ENCODE measurements at places on chromosomes 6 and 20.

DNA sequence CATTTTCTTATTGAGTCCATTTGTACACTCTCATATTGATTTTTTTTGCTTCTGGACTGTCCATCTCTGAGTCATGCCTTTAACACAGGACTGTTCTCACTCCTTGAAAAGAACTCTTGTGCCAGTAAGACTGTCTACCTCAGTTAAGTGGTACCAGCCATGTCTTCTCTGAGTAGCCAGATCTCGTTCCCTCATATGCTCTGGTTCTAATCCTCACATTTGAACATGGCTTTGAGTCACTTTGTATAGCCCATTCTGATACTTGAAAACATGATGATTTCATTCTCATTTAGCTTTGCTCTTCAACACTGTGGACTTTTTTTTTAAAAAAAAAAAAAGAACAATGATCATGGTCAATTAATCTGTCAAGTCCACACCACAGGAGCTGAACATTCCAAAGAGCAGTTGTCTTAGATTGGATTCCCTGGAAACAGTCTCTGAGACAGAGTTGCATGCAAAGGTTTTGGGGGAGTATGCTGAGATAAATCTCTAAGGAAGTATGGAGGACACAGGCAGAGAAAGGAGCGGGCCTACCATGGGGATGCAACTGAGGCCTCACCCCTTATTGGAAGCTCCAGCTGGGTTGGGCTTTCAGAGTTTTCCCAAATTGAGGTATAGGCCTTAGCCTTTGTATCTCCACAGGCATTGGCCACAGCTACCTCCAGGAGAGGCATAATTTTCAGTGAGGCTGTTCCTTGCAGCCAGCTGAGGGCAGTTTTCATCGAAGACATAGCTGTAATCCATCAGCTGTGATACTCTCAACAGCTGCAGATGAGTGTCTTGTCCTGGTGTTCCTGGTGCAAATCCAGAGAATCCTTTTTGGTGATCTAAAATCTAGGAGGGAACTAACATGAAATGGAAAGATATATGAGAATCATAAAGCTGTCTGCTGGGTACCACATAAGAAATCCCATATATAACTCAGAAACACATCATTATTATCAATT is 6.0 kb upstream of the PTCHD4 start:
- DNase-seq = no peak

DNA sequence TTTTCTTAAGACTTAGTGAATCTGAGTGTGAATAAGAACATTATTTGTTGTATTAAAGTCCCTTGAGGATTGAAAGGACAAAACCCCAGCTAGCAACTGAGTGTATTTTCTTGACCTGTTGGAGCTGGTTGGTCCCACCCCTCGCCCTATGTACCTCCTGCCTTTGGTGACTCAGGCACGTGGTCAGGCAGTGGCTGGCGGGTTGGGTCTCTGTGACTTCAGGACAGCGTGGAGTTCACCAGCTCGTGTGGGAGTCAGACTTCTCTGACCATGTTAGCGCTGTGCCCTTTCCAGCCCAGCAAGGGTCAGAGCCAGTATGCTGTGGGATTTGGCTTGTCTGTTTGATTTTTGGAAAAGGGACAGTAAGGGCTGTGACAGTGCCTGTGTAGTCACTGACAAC is 93.7 kb downstream of the SSR1 start:
- no peak for DNase-seq

- no peak for DNase-seq
Observed at GRCh38 chr6:36266913-36267644, 2.8 kb upstream of the PNPLA1 start.

GRCh38 chr20:32832664-32833063 is 12.9 kb downstream of the MAPRE1 start:
- no peak for DNase-seq

DNA sequence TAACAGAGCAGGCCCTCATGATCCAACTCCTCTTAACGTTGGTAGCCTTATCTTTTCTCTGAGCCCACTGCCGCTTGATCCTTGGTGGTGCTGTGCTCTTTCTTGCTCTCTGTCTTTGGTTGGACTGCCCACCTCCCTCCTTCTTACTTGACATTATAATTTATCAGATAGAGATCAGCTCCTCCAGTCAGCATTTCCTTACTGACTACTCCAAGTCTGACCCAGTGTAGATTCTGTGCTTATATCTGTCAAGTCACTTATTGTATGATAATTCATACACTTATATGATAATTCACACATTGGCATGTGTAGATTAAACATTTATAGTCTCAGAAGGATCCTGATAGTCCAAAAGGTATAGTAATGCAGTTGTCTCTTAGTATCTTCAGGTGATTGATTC is 18.1 kb downstream of the PTPRA start:
- no peak for DNase-seq

GRCh38 chr20:47493963-47494293 is 7.8 kb upstream of the NCOA3 start:
- DNase-seq = no peak

- DNase-seq = no peak
Observed at GRCh38 chr6:6863970-6864639, 243.7 kb upstream of the RREB1 start.

DNA sequence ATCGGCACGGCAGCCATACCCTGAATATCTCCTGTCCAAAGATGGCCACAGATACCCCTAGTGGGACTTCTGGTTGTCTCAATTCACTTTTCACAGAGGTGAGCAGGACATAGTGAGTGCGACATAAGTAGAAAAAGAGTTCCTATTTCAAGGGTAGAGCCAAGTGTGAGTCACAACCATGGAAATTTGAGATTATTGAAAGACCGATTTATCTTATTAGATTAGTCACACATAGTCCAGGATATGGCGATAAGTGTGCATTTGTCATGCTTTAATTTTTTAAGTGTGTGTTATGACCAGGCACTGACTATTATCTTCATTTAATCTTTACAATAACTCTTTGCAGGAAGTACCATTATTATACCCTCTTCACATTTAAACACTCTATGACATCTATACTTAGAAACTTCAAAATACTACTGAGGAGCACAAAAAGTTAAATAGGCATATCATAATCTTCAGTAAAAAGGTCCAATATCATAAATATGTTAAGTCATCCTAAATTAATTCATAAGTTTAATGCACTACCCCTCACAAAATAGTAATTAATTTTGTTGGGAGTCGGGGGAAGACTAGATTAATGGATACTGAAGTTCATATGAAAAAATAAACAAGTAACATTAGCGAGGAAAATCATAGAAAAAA is 13.4 kb upstream of the TNFAIP3 start:
- DNase-seq = no peak

- DNase-seq = no peak
Observed at GRCh38 chr6:123802351-123802696, 1.3 kb upstream of the NKAIN2 start.

- no peak for DNase-seq
Observed at GRCh38 chr20:2709205-2709981, 16.8 kb downstream of the EBF4 start.

- DNase-seq = no peak
Observed at GRCh38 chr6:38784506-38785235, 69.6 kb downstream of the DNAH8 start.

GRCh38 chr20:37245216-37246150 is 16.1 kb downstream of the GHRH start:
- DNase-seq = no peak

DNA sequence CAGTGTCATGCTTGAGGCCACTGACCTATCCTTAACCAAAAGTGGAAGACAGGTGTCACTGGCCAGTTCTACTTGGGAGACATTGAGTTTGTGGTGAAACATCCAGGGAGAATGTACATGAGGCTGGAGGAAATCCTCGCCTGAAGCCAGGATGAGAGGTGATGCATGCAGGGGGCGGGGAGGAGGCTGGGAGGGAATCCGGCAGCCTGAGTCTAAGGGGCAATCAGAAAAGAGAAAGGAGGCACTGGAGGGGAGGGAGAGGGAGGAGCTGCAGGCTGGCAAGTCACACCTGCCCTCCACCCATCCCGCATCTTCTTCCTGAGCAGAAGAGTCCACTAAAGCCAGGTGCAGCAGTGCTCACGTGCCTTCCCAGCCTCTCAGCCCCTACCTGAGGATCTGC is 14.9 kb upstream of the DDO start:
- DNase-seq = no peak

DNA sequence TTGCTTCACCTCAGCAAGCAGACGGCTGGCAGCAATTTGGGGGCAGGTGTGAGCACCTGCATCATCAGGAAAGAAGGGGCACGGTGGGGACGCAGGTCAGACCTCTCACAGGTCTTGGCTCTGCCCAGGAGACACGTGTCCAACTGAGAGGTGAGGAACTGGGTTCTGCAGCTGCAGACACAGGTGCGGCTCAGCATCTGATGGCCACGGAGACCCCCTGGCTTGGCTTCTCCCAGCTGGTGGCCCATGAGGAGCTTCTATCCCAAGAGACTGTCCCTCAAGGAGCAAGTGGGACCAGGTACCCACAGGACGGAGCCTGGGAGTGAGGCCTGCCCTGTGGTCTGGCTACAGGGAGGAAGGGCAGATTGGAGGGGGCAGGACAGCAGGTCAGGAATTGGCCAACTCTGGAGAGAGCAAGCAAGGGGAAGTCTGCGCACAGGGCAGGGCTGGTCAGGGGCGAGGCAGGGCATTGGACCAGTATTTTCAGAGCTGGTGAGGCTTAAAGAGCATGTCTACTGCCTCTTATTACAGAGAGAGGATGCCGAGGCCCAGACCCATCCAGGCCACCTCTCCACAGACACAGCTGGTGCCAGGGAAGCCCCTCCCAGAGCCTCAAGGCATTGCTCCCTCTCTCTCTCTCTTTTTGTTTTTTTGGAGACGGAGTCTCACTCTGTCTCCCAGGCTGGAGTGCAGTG is 4.2 kb downstream of the STMN3 start:
- no peak for DNase-seq

- no peak for DNase-seq
Observed at GRCh38 chr6:15285682-15286294, 39.9 kb downstream of the JARID2 start.

- no peak for DNase-seq
Observed at GRCh38 chr6:136338486-136338885, 48.8 kb upstream of the BCLAF1 start.

DNA sequence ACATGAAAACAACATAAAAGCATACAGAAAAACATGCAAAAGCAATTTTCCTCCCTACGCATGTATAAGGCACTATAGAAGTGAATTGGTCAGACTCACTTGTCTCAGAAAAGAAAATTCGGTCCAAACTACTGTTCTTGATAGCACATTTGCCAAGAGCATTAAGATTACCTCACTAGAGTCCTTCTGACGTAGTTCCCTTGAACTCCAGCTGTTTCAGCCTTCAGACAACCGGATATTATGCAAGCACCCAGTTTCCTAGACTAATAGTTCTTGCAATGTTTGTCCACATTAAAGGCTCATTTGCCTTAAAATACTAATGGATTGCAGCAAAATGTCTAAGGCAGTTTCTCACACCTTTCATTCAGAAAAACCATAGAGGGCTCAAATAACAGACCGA is 2.5 kb upstream of the CASS4 start:
- DNase-seq = no peak

GRCh38 chr20:35903843-35904242 is 50.5 kb downstream of the SCAND1 start:
- DNase-seq = no peak

DNA sequence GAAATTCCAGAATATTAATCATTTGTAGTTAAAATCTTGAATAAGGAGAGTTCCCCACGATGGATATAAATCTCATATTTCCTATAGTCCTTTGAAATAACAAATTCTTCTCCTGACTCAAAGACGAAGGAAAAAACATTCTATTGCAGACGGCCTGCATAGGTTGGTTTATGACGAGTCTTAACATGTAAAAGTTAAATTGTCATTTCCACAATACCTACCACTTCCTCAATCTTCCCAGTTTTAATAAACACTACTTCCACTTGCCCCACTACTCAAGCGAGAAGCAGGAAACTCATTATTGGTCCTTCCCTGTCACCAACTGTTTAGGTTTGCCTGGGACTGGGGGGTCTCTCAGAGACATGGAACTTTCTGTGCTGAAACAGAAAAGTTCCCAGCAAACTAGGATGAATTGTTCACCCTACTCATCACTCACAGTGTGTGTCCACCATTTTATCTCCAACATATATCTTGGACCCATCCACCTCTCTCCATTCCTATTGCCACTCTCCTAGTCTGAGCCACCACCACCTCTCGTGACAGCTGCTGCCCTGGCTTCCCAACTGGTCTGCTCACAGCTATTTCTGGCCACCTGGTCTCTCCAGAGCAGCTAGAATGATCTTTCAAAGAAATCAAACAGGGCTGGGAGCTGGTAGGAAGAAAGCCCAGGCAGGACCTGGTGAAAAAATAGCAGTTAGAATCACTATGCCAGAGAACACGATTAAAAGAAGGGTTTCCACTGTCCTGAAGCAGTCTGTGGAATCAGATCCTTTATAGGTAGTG is 15.1 kb upstream of the ZSCAN9 start:
- DNase-seq = no peak

DNA sequence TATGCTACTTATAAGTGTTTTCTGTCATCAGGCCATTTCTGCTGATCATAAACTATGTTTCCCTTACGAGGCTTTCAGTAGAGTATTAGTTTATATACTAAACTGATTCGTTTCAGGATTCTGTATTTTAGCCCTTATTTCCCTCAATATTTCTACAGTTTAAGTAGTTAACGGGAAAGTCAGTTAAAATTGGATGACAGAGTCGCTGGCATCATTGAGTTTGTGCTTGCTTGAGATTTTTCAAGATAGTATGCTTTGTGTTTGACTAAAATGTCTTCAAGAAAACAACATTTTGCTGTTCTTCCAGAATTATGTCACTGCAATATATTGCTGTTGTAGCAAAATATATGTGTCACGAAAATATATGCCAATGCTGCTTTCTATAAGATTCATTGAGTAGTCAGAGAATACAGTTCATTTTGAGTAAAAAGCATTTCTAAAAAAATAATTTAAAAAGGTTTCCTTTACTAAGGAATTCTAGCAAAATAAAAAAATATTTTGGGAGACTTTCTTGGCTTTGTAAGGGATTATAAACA is 51.4 kb downstream of the NCOA7 start:
- no peak for DNase-seq

DNA sequence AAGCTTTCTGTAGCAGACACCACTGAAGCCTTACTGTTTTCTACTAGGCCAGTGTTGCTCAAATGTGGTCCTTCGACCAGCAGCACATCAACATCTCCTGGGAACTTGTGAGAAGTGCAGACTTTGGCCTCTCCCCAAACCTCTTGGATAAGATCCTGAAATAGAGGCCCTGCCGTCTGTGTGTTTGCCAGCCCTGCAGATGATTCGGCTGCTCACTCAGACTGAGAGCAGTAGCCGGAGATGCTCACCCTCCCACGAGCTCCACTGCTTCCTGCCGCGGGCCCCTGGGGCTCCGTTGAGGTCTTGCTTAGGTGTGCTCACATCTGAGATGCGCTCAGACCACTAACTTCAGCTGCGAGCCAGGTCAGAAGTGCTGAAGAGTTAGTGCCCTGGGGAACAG is 129.5 kb upstream of the SSTR4 start:
- DNase-seq = no peak

DNA sequence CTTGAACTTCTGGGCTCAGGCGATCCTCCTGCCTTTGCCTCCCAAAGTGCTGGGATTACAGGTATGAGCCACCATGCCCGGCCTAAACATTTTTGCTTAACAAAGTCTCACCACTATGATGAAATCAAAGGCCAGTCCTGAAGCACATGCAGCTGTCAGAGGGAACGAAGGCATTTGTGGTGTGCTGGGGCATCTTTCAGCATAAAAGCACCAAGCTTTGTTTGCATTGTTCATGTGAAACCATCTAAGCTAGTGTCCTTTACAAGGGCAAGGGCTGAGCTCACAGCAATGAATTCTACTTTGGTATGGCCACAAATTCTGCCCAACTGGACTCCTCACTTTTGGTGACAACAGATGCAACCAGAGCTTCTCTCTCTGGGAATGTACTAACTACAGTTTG is 66.8 kb downstream of the ZFP64 start:
- no peak for DNase-seq

All from stimulated activated CD8-positive, alpha-beta memory T cell treated with anti-CD3 and anti-CD28 coated beads, Interleukin-4, amount 100 ng/mL, for 4 hours (primary cell).